GM13976 (cell line): ENCODE measurements at places on chromosomes 2 and 18.

- no peak for DNase-seq
Measured at GRCh38 chr18:56305583-56305982, 332.8 kb downstream of the TXNL1 start.

DNA sequence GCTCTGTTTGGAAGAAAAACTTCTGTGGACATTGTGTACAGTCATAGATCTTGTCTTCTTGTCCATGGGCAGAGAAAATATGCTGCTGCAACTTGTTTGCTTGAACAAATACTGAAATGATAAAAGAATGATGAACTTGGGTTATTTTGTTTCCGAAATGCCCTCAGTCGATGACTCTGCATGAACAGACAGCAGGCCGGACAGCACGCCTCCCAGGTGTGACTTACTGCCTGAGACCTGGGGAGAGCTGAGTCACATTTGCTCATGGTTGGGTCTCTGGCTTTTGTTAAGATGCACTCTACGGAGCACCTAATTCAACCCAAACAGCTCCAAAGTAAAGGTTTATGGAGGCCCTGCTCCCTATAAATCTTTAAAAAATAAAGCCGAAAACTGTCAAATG, 262.5 kb downstream of the ZNF521 start:
- DNase-seq = no peak

DNA sequence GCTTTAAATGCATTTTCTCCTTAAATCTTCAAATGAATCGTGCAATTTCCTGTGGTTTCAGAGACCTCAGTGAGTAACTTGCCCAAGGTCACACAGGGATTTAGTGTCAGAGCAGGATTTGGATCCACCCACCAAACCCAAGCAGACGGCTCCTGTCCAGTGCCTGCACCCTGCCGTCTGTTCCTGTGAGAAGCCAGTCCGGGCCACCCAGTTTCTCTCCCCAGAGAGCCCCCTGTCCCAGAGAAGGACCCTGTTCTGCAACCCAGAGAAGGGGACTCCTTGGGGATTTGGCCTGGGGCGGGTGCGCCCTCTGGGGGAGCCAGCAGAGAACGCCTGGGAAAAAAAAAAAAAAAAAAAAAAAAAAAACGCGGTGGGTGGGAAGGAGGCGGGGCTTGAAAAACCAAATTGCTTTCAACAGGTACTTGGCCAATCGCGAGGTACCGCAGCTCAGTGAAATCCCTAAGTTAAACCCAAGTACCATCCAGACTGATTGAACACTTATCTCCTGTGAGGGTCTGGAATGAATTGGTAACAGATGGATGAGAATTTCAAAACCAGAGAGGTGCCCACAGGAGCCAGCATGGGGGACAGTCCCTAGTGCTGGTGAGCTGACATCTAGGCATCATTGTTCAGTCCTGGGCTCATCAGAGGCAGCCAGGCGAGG, 30.9 kb upstream of the REEP1 start:
- peak; percentile 77 for DNase-seq

DNA sequence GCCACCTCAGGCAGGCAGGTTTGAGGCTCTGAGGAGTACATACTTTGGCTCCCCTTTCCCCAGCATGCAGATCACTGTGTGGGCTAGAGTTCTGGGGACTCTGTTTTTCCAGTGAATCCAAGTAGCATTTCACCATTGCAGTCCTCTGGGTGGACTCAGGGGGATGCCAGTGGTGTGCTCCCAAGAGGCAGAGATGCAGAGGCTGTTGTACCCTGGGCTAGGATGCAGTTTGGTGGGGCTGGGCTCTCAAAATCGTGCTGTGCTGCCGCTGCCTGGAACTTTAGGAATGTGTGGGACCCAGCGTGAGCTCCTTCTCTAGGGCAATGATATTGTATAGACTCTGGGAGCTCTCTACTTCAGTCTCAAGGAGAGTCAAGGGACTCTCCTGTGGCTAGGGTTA, 104.9 kb downstream of the MYO3B start:
- DNase-seq = no peak

GRCh38 chr18:41758534-41758933, 196.5 kb upstream of the PIK3C3 start:
- no peak for DNase-seq

DNA sequence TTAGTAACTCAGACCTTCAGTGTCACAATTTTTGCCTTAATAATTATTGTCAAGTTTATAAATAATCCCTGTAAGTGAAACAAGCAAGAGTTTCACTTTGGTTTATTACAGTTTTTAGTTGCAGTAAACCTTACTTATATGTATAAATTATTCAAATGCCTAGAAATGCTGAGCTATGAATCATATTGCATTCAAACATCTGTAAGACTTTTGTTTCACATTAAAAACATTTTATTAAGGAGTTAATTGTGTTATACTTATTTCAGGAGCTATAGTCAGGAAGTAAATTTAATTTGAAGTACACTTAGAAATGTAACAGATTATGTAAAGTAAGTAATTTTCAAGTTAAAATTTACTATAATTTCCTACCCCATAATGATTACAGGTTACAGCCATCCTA, 3.9 kb upstream of the ETAA1 start:
- no peak for DNase-seq

DNA sequence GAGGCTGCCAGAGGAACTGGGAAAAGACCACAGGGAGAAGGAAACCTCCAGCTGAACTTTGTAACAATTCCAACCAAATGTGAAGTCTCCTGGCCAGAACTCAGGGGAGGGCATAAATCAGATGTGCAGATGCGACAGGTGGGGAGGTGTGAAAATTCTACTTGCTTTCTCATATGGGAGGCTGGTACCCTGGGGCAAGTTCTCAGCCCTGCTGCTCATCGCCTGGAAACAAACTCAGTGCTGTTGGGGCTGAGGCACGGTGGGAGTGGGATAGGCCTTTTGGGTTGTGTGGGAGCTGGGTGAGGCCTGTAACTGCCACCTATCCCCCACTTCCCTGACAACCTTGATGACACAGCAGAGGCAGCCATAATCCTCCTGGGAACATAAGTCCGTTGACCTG, 179.6 kb downstream of the ASB1 start:
- no peak for DNase-seq

DNA sequence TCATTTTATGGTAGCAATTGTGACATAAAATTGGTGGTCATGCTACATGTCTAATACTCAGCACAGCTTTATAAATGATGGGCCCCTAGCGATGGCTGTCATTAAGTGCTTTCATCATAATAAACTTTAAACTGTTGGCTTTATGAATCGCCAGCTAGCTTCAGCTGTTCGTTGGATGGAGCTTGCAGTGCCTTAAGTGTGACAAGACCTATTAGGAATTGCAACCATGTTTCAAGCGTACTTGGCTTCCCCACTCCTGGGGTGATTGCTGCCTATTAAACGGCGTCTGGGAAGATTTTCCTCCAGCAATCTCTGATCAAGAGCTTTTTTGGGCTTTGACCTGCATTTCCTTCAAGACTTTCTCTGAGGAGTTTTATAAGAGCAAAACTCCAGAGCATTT, 164.5 kb upstream of the SIX3 start:
- no peak for DNase-seq

- peak; percentile 58 for DNase-seq
Measured at GRCh38 chr18:23662309-23663263, at the start of gene ANKRD29. Gene ANKRD29, minus strand, starts transcription at chr18:23662911. Its CDS starts 181 bp downstream, at chr18:23662730.

- DNase-seq = no peak
Measured at GRCh38 chr18:40216856-40217255, 1738.2 kb upstream of the PIK3C3 start.

- no peak for DNase-seq
Measured at GRCh38 chr18:32891130-32891529, 118.3 kb upstream of the KLHL14 start.

DNA sequence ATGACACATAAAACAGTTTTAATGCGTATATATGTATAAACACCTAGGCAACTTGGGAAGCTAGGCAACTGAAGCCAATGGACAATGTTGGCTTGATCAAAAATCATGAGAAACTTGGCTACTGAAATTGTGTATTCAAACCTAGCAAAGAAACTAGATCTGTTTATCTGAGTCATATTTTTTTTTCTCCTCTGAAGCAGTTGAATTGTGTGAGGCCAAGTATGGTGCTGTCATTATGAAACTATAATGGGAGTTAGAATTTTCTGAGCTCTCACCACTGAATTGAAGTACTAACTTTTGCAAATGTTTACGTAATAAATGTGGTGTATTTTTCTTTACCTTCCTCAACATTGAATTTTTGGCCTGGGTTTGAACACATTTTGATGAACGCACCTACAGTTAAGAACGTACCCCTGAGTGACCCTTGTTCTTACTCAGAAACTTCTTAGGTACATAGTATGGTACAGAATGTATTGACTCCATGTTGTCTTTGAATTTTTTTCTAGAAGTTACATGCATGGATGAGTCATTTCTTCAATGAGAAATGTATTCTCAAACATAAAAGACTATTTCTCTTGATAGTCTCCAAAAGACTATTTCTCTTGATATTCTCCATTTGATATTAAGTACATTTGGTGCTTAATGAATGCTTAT, 23.8 kb downstream of the CD28 start:
- DNase-seq = peak; percentile 53

DNA sequence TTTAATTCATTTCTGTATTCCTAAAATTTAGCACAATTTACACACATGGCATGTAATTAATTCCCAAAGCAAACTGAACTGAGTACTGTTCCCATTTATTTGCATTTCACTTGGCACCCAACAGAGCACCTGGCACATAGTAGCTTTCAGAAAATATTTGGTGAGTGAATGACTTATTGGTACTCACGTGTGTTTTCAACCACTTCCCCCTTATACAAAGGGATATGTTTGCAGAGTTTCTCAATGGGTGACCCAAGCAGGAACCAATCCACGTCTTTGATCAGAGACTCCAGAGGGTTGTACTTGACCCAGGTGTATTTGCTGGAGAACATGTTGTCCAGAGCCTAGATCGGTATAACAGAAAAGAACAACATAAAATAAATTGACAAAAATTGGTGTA, 6.6 kb downstream of the GKN2 start:
- no peak for DNase-seq
